ENCODE measurements at places on chromosomes 5 and 9.

DNA sequence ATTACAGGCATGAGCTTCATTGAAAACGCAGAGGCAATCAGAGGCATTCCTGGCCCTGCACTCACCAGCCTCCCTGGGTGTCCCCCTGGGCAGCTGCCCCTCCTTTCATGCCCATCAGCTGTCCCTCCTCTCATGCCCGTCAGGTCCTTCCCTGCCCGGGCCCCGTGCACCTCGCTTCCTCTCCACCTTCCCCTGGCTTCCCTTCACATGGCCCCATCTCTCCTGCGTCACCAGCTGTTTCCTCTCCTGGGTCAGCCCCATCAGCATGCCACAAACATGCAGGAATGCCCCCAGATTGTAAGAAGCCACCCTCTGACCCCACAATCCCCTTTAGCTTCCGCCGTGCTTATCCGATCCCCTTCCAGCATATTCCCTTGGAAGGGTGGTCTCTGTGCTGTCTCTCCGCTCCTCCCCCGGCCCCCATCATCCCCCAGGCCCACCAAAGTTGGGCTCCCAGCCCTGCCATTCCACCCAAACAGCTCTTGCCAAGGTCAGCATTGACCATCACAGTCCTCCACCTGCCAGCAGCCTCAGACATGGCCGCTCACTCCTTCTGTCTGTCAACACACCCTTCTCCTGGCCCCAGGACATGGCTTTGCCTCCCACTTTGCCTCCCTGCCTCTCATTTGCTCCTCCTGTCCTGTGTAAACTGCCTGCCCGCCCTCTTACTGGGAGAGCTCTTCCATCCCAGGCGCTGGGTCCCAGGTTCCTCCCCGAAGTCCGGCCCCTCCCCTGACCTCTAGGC is 98.6 kb upstream of the IER5L start:
- DNase-seq = no peak

DNA sequence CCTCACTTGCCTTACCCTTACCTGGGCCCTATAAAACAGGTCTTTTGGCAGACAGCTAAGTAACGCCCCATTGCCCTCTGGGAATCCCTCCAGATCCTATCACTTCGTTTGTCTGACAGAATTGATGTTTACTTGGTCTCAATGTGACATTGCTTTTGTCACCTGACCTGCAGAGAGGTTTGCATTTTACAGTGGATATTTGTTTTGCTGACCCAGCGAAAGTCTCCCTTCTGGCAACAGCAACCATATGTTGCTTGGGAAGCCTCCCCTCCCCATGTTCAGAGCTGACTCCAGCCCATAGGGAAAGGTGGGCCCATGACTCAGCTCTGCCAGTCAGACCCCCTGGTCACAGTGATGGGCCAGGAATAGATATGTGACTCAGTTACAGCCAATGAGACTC is 54.0 kb upstream of the LARP1 start:
- no peak for DNase-seq

- no peak for DNase-seq
Observed at GRCh38 chr9:130313103-130313858, 47.7 kb downstream of the HMCN2 start.

DNA sequence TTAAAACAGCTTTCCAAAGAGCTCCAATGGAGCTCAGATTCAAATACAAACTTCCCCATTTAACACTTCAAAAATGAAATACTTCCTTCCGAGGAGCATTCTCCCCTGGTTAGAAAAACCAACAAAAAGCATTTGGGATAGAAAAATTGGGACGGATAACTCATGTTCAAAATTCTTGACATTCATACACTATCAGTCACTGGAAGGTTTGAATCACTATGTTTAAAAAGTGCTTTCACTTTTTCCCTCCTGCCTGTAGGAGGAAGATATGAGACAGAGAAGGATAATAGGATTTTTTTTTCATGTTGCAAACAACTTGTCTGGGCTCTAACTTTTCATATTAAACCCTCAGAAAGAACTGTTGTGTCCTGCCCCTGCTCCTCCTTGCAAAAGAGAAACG is 412.0 kb downstream of the ACTL7B start:
- DNase-seq = peak; percentile 53

GRCh38 chr9:30796764-30797163 is 1587.7 kb upstream of the ACO1 start:
- no peak for DNase-seq

- peak; percentile 62 for DNase-seq
Observed at GRCh38 chr9:79300068-79300467, 271.7 kb upstream of the TLE4 start.

DNA sequence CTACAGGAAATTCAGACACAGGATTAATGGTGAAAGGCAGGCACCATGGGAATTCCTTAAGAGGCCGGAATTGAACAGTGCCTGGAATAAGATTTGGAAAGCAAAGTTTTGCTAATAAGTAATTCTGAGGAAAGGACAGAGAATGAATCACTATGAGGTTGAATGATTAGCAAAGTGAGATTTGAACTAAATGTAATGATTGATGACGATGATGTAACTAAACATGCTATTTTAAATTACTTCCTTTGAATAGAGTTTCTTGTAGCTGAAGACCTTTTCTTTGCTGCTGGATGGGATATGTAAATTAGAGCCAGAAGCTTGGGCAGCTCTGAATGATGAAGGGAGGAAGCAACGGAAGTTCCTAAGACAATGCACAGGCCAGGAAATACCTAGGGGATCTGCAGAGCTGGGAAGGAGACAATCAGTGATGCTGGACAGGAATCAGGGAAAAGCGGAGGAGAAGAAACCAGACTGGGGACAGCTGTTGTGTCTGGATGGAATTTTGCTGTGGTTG is 482.0 kb downstream of the PSAT1 start:
- DNase-seq = no peak

GRCh38 chr9:113912816-113913215 is 36.7 kb downstream of the ZNF618 start:
- DNase-seq = peak; percentile 64

DNA sequence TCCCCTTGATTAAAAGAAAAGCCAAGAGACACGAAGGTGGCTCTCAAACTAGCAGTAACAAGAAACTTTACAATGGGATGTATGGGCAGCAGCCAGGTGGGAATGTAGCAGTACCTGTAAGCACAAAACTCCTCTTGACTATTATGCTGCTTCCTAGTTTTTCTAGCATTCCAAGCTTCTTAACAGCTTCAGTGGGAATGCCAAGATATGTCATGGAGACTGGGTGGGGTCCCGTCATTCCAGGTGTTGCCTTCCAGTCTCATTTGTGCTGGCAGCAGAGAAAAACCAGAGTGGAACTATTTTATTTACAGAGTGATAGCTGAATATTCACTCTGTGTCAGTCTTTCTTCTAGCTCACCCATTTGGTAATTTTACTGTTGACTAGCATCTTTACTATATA is 236.6 kb downstream of the ARL15 start:
- no peak for DNase-seq

- DNase-seq = peak; percentile 24
Observed at GRCh38 chr9:110427497-110428104, 89.9 kb upstream of the TXNDC8 start.

- DNase-seq = no peak
Observed at GRCh38 chr5:126044931-126045565, 378.2 kb upstream of the GRAMD2B start.

DNA sequence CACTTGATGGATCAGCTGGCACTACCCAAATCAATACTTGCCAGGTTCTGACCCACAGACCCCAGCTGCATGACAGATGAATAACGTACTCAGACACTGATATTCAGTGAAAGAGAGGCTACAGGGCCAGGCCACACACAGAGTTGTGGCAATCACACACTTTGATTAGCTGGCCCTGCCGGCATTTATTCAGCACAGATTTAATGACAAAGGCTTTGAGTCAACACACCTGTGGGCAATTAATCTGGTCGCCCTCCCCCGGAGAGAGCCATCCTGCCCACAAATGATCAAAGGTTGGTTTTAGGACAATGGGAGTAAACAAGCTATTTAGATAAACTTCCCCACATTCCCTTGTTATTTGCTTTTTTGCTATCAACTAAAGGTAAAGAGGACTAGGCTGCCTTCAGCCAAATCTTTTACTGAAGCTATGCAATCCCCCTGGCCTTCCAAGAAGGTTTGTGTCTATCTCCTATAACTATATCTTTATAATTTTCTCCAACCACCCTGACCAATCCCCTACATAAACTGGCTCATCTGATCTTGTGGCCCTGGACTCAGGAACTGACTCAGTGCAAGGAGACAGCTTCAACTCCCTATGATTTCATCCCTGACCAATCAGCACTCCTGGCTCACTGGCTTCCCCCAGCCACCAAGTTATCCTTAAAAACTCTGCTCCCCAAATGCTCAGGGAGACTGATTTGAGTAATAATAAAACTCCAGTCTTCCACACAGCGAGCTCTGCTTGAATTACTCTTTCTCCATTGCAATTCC is 12.7 kb upstream of the TRIM32 start:
- no peak for DNase-seq

DNA sequence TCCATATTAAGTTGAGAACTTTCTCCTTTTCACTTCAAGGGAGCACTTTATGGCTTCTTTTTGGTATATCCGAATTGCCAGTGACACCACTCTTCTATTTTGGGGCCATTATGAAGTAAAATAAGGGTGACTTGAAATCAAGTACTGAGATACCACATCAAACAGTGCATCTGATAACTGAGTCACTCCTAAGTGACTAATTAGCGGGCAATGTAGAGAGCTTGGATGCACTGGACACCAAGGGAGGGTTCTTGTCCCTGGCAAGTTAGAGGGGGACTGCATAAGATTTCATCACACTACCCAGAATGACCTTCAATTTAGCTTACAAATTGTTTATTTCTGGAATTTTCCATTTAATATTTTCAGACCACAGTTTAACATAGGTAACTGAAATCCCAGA is 813.9 kb upstream of the CDH10 start:
- no peak for DNase-seq

- no peak for DNase-seq
Observed at GRCh38 chr5:58275516-58275915, 184.4 kb downstream of the PLK2 start.

DNA sequence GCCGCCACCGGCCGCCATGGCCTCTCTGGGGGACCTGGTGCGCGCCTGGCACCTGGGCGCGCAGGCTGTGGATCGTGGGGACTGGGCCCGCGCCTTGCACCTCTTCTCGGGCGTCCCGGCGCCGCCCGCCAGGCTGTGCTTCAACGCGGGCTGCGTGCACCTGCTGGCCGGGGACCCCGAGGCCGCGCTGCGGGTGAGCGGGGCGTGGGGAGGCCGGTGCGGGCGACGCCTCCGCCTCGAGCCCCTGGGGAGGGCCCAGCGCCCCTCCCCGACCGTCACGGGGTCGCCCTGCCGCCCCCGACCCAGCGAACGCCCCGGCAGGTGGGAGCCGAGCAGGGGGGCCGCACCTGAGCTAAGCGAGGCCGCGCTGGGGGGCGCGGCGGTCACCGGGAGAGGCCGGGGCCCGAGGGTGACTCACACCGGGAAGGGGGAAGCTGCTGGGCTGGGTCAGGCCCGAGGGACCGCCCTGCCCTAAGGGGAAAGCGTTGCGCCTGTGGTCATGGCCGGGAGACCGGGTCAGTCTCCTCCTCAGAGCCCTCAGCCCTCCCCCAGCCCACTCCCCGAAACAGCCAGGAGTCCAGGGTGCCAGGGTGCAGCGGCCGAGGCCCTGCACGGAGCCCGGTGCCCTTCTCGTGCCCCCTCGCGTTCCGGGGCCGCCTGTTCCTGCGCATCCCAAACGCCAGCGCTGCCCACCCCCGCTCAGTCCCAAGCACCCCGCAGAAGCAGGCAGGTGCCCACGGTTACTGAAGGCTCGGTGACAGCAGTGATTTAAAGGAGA is 510 bp downstream of the NOXA1 start:
- peak; percentile 24 for DNase-seq

DNA sequence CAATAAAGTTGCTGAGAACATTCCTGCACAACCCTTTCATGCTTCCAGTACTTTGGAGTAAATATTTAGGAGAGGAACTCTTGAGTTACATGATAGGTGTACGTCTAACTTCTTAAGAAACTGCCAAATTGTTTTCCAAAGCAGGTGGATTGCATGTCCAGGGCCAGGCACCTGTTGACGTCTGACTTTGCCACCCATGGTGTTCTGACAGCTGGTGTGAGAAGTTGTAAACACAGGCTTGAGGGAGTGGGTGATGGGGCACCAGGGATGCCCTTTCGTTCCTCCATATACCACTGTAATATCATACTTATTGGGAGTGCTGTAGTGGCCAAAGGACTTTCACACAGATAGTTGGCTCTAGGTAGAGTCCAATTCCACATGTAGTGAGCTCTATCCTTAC is 352.1 kb downstream of the GADD45G start:
- no peak for DNase-seq

- DNase-seq = no peak
Observed at GRCh38 chr5:56588636-56589480, 226.5 kb upstream of the MAP3K1 start.

- no peak for DNase-seq
Observed at GRCh38 chr9:104786293-104786692, 22.4 kb downstream of the NIPSNAP3B start.

DNA sequence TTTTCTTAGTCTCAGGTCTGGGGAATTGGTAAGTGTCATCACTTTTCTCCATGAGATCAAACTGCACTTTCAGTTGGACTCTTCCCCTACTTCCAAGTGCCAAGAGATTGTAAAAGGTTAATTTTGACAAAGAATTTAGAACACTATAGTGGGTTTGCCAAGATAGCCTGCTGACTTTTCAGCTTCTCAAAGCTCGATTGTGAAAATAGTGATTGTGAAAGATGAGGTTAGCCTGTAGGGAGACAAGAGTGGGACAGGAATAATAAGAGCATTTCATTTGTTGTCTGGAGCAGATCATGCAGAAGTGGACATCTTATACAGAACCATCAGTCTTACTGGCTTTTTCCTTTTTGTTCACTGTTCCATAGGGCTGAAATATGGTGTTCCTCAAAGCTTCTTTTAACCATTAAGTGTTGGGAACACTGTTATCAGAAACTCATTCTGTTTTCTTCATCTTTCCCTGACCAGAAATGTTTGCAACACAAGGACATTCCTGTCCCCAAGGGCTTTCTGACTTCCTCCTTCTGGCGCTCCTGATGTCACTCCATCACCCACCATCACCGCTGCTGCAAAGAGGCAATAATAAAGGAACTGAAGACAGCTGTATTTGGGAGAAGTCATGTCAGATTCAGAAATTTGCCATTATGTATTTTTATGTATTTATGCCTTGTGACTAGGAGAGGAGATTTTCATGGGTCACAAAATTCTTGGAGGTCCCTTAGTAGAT is 11.6 kb upstream of the SPTAN1 start:
- DNase-seq = no peak

GRCh38 chr9:100591639-100592412 is 13.9 kb downstream of the CAVIN4 start:
- DNase-seq = no peak

DNA sequence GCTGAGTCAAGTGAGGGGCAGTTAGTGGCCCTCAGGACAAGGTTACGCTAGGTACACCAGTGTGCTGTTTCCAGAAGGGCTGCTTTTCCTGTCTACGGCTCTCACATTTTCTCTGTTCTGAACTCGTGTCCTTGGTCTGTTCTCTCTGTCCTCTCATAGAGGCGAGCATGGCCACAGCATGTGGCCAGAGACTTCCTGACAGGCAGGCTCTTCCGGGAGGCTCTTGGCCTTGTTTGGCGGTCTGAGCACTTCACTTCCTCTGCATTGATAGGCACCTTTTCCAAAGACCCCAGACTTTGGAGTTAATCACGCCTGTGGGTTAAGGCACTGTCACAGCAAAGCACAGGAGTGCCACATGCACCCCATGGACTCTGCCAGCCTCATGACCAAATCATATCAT is 1.2 kb downstream of the CKMT2 start:
- no peak for DNase-seq

- peak; percentile 24 for DNase-seq
Observed at GRCh38 chr9:1458503-1458902, 408.3 kb downstream of the DMRT2 start.
